ENCODE measurements at places on chromosomes 16 and 17.

DNA sequence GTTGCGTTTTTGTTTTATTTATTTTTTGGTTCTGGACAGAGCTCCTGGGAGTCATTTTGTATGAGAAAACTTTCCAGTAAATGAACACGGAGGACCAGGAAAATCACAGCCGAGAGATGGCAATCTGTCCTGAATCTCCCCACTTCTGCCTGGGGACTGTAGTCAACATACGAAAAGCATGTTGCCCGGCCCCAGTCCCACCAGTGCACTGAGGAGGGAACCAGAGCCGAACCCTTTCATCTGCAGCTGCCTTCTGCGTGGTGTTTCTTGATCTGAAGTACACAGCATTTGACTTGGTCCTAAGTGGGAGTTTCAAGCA, 18.9 kb downstream of the SNX11 start:
- no peak for DNase-seq

GRCh38 chr16:88759245-88759975, 25.6 kb downstream of the PIEZO1 start:
- peak; percentile 39 for DNase-seq

DNA sequence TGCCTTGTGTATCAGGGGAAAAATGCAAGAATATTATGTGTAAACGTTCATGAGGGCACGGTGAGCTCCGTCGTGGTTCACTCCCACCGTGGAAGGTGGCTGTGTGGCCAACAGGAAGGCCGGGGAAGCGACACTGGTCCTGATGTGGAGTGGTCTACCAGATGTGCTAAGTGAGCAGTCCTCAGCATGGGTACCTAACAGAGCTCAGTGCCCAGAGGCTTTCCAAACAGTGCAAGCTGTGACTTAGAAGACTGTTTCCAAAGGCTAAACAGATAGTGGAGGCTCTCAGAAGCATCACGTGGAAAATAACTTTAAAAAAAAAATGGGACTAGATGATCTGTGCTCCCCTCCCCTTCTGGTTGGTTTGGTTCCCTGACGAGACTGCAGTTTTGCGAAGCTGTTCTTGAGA, 199.3 kb upstream of the CHMP6 start:
- DNase-seq = no peak

DNA sequence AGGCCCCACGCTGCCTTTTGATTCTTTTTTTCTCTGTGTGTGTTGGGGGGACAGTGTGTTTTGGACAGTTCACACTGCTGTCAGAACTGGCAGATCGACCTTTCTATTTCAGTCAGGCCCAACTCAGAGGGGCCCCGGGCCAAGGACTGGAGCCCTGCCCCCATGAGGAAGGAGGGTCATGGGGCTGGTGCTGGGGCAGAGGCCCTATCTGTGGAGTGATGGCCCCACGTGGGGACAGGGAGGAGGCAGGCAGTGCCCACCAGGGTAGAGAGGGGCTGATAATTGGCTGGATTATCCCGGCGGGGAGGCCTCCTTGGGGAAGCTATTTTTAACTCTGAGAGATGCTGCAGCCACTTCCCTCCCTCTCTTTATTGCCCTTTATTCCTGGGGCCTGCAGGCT, 5.7 kb upstream of the KCNJ12 start:
- peak; percentile 24 for DNase-seq

DNA sequence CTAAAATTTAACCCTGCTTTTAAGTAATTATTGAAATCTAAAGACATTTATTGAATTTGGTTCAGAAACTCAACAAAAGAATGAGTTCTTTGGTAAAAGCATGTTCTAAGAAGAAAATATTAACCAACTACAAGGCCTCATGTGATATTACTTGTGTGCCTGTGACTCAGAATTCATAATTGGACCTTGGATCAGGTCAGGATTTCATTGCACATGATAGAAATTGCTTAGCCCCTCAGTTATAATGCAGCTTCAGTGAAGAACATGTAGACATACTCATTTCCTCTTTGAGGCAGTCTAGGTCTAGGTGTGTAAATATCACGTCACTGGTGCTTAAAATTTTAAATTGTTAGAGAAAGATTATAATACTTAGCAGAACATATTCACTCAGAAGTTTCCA, 410.0 kb upstream of the SOX9 start:
- no peak for DNase-seq

- DNase-seq = peak; percentile 58
These were observed 52.9 kb upstream of the LGALS9 start for GRCh38 chr17:27577884-27578717.

GRCh38 chr17:8631554-8631877, 991 bp upstream of the MYH10 start:
- no peak for DNase-seq

GRCh38 chr17:10907370-10907769, 69.5 kb upstream of the PIRT start:
- no peak for DNase-seq

DNA sequence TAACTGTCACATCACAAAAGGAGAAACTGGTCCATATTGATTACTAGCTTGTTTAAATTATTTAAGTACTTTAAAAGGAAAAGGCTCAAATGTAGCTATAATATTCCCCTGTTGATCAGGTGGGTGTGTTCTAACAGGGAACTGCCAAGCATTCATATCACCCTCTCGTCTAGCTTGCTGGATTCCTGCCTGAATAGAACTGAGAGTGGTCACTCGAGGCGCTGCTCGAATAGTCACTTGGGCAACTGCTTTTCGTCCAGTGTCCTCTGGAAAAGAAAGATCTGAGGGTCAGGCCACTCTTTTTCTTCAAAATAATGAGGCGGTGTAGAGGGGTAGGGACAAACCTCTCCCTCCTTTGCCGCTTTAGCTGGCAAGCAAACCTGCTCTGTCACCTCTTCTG, 36.4 kb upstream of the USP22 start:
- DNase-seq = no peak

DNA sequence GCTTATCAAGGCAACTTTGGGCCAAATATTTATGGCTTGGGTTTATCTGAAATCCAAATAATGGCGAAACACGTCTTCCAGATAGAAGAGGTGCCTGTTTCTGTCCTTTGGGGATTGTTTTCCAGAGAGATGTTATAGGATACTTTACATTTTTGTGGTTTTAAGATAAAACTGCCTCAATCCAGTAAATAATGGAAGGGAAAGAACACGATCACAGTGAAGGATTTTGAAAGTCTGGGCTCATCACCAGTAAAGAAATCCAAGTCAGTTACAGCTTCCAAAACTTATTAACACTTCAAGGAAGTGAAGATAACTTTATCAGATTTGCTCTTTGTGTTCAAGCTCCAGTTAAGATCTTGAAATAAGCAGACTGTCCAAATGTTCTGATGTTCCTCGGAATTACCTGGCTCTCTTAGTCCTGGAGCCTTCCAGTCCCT, 30.1 kb downstream of the DNAH2 start:
- DNase-seq = peak; percentile 74

DNA sequence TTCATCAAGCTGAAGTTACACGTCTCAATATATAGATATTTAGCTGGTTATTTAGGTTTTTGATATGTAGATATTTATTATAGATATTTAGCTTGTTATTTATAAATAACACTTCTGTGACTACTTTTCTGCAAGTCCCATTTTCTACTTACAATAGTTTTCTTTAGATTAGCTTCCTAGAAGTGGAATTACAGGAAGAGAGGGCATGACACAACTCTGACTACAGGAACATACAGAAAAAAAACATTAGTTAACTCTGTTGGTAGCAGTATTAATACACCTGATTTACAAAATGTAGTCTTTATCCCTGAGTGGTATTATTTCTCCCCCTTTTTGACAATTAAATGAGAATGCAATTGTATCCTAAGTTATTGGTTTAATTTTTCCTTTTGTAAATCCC, 21.2 kb upstream of the CCL1 start:
- no peak for DNase-seq

- peak; percentile 33 for DNase-seq
These were observed 12.8 kb downstream of the PDK2 start for GRCh38 chr17:50107790-50108414.

DNA sequence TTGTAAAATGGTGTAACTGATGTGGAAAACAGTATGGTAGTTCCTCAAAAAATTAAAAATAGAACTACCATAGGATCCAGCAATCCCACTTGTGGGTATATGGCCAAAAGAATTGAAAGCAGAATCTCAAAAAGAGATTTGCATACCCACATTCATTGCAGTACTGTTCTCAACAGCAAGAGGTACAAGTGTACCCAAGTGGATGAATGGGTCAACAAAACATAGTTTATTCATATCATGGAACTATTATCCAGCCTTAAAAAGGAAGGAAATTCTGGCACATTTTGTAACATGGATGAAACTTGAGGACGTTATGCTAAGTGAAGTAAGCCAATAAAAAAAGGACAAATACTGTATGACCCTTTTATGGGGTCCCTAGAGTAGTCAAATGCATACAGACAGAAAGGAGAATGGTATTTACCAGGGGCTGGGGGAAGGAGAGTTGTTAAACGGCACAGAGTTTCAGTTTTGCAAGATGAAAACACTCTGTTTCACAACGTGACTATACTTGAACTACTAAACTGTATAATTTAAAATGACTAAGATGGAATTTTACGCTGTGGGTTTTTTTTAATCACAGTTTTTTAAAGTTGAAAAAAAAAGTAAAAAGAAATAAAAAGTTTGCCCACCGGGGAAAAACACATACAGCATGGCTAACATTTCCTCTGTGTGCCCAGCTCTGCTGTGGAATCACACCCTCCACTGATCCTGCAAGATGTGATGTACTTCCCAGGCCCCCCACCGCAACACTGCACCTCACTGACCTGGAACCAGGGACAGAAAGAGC, 6.1 kb downstream of the TVP23A start:
- DNase-seq = no peak

- DNase-seq = peak; percentile 47
These were observed 22.4 kb upstream of the EIF1 start for GRCh38 chr17:41666237-41666641.

GRCh38 chr17:18626152-18626870, 17.9 kb downstream of the TBC1D28 start:
- no peak for DNase-seq

DNA sequence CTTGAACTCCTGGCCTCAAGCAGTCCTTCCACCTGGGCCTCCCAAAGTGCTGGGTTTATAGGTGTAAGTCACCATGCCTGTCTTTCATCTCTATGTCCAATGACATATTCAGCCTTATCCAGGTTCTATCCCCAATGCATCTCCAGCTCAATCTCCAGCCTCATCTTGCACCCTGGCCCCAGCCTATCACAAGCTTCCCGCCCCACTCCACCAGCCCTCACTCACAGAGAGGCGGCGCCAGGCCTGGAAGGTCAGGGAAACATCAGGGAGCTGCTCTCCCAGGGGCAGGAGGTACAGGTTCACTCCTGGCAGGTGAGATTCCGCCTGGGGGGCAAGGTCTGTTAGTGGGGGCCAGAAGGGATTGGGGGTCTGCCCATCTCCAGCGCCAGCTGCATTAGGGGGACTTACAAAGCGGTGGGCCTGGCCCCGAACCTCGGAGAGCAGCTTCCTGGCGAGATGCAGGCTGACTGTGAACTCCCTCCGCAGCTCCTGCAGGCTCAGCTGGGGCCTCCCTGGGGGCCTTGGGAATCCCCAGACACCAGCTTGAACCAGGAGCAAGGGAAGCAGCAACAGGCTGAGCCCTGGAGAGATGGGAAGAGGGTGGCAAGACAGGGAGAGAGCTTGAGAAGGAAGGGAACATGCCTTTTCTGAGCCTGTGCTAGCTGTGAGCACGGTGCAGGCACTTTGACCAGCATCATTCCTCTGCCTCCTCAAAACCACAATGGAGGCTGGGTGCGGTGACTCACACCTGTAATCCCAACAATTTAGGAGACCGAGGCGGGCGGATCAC, 3.0 kb downstream of the IL27 start:
- DNase-seq = no peak

- DNase-seq = no peak
These were observed 69.5 kb downstream of the HIC1 start for GRCh38 chr17:2124391-2124790.

- DNase-seq = no peak
These were observed 21.1 kb upstream of the METRNL start for GRCh38 chr17:83058266-83058798.

DNA sequence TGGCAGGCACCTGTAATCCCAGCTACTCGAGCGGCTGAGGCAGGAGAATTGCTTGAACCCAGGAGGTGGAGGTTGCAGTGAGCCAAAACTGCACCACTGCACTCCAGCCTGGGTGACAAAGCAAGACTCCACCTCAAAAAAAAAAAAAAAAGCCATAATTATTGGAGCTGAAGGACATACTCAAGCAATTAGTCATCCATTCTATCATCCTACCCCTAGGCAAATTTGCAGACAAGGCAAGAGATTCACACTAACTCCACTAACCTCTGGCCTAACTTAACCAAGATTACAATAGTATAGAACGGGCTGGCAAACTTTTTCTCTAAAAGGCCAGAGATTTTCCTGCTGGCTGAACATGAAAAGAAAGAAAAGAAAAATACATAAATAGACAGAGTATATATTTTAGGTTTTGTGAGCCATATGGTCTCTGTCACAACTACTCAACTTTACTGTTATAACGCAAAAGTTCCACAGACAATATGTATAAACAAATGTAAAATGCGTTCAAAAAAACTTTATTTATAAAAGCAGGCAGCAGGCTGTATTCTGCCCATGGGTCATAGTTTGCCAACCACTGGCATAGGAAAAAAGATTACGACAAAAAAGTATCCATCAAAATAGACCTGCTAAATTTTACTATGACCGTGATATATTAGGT, 29.7 kb downstream of the BRIP1 start:
- peak; percentile 79 for DNase-seq

DNA sequence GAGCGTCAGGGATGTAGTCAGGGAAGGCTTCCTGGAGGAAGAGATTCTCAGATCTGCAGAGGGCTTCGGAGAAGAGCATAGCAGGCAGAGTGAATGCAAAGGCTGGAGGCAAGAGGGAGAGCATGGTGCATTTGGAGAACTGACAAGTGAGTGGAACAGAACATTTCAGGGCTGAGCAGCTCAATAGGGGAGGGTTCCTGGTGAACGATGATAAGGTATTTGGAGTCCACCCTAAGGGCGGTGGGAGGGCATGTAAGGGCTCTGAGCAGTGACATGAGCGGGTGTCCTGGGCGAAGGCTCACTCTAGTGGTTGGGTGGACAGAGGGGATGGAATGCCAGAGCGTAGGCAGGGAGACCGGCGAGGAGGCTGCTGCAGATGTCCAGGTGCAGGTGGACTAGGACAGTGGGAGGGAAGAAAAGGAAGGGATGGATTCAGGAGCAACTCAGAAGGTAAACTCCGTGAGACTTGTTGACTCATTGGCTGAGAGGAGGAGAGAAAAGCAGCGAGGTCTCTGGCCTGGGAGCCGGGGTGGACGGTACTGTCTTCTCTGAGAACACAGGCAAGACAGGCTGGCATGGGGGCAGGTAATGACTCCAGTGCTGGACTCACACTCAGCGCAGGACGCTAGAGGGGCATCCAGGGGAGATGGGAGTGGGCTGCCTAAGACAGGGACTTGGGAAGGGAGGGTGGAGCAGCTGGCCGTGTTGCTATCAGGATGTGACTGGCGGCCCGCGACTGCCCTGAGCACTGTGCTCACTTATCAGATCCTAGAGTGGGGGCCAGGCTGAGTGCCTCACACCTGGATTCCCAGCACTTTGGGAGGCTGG, 1.4 kb upstream of the PITPNA start:
- DNase-seq = no peak

DNA sequence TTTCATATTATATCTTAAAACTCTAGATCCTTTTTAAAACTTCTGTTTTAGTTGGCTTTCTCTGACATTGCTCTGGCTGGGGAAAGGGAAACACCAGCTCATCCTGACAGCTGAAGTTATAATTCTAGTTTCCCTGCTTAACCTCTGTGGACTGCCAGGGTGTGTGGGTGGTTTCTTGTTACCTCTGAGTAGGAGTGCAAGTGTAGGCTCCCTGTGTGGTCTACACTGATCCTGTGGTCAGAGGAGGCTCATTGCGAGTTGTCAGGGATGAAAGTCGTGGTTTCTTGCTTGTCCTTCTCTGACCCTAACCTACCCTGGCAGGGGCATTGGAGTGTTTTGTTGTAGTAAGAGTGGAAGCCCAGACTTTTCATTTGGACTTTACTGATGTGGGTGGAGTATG, 221.0 kb downstream of the UTP18 start:
- DNase-seq = no peak
